ENCODE measurements at places on chromosomes 1 and 21.
A peak's percentile ranks its signal among the peaks of the same experiment; 100 is the strongest.

GRCh38 chr1:53176452-53177208 is 20.0 kb upstream of the CPT2 start:
- no peak for DNase-seq

DNA sequence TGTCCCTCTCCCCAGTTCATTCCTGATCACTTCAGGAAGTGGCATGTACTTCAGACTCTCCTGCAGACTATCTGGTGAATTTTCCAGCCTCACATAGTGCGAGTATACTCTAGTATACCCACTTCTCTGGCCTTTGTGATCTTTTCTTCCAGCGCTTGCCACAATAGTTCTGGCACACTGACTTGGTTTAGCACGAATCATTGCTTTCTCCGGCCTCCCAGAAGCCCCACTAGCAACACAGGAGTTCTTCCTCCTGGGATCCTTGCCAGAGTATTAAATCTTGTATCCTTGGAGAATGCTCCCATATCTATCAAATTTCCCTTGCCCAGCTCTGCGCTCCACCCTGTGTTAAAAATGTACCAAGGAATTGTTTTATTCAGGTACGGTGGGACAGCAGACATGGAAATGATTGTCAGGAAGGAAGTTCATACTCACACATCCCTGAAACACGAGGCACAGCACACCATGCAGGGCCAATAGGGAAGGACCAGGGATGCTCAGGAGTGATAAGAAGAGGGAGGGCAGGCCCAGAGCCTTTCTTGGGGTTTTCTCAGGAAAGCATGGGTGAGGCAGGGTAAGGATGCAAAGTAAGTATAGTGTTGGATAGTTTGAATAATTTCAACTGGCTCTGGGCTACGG is 136.7 kb downstream of the ADSS2 start:
- no peak for DNase-seq

DNA sequence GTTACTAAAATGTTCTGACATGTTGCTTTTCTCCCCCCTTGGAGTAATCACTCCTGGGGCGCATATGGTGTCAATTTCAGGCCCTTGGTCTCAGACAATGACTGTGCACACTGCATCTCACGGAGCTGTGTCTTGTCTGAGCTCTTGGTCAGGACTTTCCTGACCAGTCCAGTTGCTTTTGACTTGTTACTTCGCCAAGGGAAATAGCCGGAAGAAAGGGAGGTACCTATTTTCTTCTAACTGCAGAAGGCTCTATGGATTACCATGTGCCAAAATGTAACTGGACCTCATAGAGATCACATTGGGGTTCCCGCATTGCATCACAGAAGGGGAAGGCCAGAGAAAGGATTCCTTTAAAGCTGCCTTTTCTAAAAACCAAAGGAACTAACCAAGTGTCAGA is 68.6 kb downstream of the SPAG17 start:
- DNase-seq, result no peak

DNA sequence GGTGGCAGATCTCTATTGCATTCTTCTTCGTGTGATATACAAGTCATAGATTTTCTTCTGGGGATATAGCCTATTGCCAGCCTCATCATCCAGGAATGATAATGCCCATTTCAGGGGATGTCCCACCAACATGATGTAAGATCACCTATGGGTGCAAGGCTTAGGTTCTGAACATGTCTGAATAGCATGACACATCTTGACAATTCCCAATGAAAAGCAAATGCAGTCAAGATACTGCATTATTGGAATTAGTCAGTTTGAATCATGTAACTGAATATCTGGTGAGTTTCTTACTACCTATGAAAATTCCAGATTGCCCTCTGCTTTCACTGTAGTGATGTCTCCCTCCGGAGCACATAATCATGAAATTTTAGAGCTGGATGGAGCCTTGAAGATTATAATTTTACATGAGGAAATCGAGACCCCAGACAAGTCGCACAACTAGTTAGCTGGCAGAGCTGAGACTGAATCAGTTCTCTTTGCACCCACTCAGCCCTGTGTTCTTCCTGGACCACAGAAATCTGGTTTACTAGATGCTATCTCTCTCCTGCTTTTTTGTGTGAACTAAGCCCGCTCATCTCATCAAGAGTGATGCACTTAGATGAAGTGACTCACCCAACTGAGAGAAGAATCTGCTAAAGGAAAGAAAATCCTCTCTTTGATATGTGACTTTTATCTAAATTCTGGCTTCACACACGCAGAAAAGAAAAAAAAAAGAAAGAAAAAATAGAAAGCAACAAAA is 65.0 kb downstream of the WDR64 start:
- DNase-seq, result no peak

DNA sequence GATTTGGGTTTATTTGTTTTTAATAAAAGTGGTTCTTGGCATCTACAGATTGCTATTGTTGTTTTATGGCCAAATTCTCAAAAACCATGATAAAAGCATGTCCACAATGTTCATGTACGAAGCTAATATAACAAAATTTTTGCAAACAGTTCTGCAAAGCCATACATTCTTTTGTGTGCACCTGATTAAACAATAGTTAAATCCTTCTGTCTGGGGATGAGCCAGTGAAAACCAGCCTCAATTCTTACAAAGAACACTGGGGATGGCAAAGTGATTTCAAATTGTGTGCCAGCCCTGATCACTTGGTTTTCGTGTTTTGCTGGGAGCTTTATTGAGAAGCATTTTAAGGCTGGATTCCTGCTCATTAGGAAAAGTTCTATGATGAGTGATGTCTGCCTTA is 149.1 kb upstream of the MAGI3 start:
- DNase-seq, result no peak

DNA sequence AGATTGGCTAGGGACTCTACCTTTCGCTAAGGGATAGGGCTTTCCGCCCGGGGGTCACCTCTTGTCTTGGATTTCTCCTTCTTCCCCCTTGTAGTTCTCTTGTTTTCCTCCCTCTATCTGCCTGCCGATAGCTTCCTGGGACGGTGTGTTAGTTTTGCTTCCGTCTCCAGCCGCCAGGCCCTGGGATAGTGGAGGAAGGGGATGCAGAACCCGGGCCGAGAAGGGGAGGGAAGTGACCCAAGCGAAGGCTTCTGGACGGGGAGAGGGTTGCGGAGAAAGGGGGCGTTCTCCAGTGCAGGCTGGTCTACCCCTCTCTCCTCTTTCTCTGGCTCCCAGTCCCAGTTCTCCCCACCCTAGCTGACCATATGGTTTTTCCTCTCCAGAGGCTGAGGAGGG is 871 bp downstream of the TUFT1 start:
- DNase-seq, result no peak

- DNase-seq, result no peak
Measured at GRCh38 chr21:17498586-17498985, 14.3 kb upstream of the CXADR start.

DNA sequence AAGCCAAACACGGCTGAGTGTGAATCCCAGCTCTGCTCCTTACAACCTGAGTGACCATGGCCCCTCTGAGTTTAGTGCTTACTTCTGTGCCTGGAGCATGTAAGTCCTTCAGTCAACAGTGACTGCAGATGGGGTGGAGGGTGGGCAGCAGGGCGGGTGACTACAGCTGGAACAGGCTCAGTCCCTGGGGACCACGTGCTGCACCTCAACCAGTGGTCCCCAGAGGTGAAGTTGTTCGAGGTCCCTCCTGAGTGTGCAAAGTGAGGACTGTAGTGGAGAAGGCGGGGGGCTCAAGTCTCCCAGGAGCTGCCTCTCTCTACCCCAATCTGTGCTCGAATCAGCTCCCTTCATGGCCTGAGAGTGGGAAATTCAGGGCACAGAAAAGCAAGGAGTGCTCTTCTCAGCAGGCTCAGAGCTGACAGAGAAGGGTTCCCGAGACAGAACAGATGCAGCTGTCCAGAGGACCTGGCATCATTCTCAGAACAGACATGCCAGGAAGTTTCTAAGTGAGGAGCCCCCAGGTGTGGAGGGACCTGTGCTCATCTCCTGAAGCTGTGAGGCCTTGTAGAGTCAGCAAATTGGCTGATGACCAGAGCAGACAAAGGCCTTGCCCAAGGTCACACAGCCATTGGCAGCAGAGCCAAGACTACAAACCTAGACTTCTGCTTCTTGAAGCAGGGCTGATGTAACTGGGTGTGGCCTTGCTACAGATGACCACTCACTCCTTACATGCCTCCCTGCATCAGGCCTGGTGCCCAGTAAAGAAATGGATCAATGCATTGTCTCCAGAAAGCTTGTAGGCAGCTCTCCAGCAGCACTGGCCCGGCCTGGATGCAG is 61.7 kb upstream of the EDN2 start:
- DNase-seq, result no peak

- DNase-seq, result peak; percentile 28
Measured at GRCh38 chr1:10867914-10868598, 71.6 kb upstream of the CASZ1 start.

DNA sequence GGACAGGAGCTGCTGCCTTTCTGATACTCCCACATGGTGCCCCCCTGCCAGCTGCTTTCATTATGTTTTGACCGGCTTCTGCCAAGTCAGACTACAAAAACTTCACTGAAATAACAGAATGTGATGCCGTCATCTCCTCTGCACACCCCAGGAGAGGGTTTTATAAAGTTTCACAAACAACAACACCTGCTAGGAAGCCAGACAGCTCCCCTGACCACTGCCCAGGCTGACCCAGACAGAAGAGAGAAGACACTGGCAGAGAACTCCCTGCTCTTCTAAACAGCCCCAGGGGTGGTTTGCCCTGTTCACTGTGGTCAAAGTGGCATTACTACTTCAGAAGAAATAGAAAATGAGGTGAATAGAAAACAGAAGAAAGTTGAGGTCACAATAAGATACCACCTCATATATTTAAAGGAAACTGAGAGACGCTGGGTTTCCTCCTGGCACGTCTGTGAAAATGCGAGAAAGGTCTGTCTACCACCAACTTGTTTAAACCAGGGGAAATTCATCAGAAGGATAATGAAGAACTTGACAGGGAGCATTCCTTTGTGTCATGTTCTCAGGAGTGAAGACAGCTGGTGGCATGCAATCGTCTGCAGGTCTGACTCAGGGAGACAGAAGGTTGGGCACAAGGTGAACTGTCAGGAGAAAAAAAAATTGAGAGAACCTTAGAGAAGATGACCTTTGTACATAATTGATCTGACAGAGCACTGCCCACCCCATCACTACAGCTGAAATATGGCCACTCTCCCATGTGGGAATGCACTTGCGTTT is 119.0 kb upstream of the NFIA start:
- no peak for DNase-seq

GRCh38 chr1:145990249-145990855 is 6.0 kb downstream of the TXNIP start:
- no peak for DNase-seq

- DNase-seq, result no peak
Measured at GRCh38 chr1:200223207-200223606, 186.6 kb downstream of the ZNF281 start.

GRCh38 chr1:201169203-201169602 is 14.9 kb upstream of the TMEM9 start:
- DNase-seq, result no peak

- no peak for DNase-seq
Measured at GRCh38 chr1:114462341-114462740, 48.7 kb downstream of the TRIM33 start.

DNA sequence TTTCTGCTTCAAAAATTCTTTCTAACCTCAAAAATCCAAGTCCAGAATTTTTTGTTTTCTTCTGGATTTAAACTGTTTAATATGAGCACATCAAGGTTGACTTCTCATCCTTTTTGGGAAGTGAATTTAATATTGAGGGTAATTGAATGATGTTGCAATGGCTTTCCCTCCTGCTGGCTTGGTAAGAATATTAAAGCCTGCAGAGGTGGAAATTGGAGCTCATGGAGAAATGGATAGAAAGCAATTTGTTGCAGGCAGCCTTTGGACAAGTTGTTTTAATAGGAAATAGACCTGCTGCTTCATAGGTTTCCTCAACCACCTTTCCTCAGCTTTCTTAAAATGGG is 124.7 kb downstream of the SYT2 start:
- DNase-seq, result no peak

GRCh38 chr1:22137004-22137720 is 5.7 kb downstream of the WNT4 start:
- DNase-seq, result no peak

GRCh38 chr1:6128276-6129081 is 51.6 kb downstream of the CHD5 start:
- no peak for DNase-seq

DNA sequence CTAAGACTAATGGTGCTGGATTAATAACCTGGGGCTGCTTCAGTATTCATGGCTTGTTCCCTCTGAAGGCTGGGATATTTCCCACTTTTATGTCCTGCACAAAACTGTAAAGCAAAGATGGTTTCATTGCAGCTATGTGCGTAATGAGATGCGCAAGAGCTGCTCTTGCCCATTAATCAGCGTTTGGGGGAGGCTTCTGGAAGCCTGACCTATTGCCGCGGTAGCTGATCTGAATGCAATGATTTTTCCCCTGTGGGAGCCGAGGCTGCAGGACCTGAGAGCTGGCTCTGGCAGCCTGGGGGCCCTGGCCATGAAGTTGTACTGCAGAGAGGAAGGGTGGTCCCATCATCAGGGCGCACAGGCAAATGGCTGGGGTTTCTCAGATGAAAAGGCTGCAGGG is 239.8 kb downstream of the CAMTA1 start:
- no peak for DNase-seq

DNA sequence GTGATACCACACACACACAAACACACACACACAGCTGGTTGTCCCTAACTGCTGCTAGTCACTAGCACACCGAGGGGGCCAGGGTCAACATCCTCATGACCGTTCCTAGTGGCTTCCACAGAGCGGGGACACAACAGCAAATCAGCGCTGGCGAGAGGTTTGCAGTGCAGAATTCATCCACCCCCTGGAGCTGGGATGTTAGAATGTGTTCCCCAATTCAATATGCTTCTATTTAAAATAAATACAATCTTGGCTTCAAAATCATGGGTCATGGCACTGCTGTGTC is 16.2 kb upstream of the C2CD2 start:
- no peak for DNase-seq

DNA sequence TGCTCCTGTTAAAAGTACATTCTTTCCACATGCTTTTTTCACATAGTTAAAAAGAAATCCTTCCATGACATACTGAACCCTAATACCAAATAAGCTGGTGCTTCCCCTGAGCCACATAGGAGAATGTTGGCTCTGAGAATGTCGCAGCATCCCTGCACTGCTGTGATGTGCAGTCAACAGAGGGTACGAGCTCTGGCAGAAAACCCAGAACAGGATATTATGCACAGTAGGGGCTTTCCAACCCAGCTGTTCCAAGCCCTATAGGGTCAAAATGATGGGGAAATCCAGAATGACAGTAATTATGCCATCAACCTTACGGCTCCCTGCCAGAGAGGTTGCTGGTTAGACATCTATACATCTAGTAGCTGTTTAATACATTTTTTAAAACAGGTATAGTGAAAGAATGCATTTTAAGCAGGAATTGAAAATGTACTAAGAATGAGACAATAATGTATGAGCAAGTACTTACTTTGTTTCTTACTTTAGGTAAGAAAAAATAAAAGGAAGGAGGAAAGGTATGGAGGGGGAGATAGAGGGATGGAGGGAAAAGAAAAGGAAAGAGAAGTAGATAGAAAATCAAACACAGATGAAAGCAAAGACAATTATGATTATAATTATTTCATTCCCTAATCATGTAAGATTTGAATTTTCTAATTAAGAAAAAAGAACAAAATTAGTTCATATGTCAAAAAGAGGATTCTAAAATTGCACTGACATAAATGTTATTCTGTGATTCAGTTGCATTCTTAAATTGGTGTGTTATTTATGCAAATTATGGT is 126.0 kb downstream of the NR5A2 start:
- no peak for DNase-seq
